ENCODE measurements at places on chromosomes 3 and 15. TPM values are rescaled to one million over a fixed set of nuclear protein-coding genes. Genes with fewer than 3 reads are reported as not detected.

DNA sequence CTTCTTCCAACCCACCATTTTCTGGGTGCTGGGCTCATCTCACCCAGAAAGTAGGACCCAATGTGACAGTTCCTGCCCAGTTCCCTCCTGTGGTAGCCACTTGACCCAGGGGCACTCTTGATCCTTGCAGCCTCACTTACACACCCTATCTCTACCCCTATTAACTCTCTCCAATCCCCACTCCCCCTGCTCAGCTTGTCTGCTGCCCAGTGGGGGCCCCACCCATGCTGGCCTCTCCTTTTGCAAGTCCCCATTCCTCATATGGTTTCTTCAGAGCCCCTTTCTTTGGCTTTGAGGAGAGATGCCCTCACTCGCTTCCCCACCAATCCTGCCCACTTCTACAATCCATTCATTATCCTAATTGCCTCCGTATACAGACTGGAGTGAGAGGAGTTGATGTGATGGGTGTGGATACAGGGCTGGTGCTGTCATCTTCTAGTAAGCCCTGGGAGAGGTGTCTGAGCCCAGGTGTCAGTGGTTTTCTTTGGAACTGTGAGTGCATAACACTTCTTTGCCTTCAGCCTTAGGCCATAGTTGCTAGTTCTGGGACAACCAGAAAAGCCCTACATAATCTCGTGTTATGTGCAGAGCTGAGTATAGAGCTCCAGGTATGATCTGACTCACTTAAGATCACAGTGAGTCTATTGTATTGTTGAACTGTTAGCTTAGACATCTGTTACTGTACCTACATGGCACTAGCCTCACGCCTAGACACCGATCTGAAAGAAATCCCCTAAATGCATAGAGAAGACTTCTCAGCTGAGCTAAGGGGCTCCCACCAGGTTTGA, 4.8 kb upstream of the CCR5 start:
- no peaks in the 10 kb centered on the region for H3K36me3 ChIP-seq
- H3K27ac ChIP-seq: no peak overlapping the region
- H3K27me3 ChIP-seq: peaks cover 67% of the 10 kb centered on the region
- DNase-seq: no peak

DNA sequence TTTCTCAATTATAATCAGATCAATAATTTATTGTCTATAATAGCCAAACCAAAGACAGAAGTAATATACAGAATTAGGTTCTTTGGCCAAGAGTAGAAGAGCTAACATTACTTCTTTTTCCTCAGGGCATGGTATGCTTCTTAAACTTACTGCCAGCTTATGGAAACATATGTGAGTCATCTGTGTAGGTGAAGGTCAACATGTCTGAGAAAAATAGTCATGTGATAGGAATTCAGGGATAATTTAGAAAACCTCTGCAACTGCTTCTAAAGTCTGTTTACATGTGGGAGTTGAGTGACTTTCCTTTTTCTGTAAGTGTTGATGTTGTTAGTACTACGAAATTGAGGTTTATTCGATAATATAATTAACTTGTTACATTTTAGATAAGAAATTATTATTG, 19.2 kb upstream of the MAP6D1 start:
- H3K4me3 ChIP-seq: no peak overlapping the region
- DNase-seq: peak; percentile 90
- H3K36me3 ChIP-seq: peaks cover 43% of the 10 kb centered on the region

GRCh38 chr3:94896994-94897393, 834.1 kb downstream of the NSUN3 start:
- DNase-seq: no peak
- no peaks in the 10 kb centered on the region for H3K27me3 ChIP-seq
- H3K36me3 ChIP-seq: no peaks in the 10 kb centered on the region
- H3K27ac ChIP-seq: no peak overlapping the region
- no peak overlapping the region for H3K4me3 ChIP-seq

DNA sequence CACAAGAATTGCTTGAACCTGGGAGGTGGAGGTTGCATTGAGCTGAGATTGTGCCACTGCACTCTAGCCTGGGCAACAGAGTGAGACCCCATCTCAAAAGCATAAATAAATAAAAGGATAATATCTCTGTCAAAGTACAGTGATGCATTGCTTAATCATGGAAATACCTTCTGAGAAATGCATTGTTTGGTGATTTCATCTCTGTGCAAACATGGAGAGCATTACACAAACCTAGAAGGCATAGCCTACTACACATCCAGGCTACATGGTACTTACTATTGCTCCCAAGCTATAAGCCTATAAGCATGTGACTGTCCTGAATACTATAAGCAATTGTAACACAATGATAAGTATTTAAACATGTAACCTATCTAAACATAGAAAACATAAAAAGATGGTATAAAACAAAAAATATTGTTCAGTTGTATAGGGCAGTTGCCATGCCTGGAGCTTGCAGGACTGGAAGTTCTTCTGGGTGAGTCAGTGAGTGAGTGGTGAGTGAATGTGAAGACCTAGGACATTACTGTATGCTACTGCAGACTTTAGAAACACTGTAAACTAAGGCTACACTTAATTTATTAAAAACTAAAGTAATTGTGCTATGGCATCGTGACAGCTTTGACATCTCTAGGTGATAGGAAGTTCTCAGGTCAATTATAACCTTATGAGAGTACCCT, 93.6 kb upstream of the SNRPN start:
- no peaks in the 10 kb centered on the region for H3K27me3 ChIP-seq
- H3K27ac ChIP-seq: no peak overlapping the region
- H3K4me3 ChIP-seq: no peak overlapping the region
- no peak for DNase-seq
- no peaks in the 10 kb centered on the region for H3K4me1 ChIP-seq

DNA sequence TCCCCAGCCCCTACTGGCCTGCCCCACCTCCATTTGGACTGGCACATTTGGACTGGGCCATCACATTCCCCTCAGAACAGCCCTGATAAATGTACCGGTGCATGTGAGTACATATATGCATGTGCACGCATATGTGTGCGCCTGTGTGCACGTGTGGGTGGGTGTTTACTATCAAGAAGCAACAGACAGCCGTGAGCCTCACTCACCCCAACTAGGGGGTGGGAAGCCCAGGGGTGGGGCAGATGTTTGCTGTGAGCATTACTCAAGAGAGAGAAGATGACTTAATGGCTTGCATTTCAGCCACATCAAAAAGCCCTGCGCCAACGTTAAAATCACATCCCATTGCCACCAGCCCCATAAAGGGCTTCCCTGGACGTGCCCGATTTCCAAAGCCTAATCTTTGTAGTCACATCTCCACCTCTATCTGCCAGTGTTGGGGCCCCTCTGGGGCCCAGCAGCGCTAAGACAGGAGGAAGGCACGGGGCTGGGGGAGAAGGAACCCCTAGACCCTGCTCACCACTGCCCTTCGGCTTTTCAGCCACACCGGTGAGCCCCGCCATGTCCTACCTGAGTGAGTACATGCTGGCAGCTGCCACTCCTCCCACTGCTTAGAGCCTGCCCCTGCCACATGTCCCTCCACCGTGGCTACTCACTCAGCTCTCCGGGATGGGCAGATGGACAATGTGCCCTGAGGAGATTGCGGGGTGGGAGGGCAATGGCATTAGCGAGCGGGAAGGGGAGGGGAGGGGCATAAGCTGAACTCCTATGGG, 10.9 kb downstream of the ITIH3 start:
- H3K4me3 ChIP-seq: no peak overlapping the region
- no peak overlapping the region for H3K27ac ChIP-seq
- H3K4me1 ChIP-seq: 0 out of 2 replicates have a peak, but pooled peaks cover 4% of the 10 kb centered on the region
- no peaks in the 10 kb centered on the region for H3K36me3 ChIP-seq

DNA sequence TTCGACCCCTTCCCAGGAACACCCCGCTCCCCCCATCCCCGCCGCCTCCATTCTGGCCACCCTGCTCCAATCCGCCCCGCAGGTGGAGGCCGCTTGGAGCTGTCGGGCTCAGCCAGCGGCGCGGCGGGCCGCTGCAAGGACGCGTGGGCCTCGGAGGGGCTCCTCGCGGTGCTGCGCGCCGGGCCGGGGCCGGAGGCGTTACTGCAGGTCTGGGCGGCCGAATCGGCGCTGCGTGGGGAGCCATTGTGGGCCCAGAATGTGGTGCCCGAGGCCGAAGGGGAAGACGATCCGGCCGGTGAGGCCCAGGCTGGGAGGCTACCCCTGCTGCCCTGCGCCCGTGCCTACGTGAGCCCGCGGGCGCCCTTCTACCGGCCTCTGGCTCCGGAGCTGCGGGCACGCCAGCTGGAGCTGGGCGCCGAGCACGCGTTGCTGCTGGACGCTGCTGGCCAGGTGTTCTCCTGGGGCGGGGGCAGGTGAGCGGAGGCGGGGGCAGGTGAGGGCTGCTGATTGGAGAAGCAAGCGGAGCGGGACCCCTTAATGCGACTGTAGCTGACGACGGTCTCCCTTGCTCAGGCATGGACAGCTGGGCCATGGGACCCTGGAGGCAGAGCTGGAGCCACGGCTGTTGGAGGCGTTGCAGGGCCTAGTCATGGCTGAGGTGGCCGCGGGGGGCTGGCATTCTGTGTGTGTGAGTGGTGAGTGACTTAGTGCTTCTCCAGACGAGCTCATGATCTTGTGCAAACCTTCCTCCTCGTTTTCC, 2.5 kb downstream of the RCCD1 start:
- DNase-seq: peak; percentile 79
- H3K27ac ChIP-seq: 0 out of 2 replicates have a peak overlapping the region, but pooled peaks have one; percentile 37
- no peaks in the 10 kb centered on the region for H3K27me3 ChIP-seq
- H3K4me1 ChIP-seq: peaks cover 12% of the 10 kb centered on the region
- H3K4me3 ChIP-seq: peak overlapping the region; percentile 71

DNA sequence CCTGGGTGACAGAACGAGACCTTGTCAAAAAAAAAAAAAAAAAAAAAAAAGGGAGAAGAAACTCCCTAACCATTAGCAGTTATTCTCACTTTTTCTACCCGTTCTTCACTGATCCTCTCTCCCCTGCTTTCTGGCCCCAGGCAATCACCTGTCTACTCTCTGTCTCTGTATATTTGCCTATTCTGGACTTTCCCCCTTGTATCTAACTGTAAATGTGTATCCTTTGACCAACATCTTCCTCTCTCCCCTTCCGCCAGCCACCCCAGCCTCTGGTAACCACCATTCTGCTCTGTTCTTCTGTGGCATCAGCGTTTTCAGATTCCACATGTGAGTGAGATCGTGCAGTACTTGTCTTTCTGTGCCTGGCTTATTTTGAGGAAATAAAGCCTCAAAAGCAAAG, 6.9 kb downstream of the CYFIP1 start:
- H3K27me3 ChIP-seq: no peaks in the 10 kb centered on the region
- no peak overlapping the region for H3K27ac ChIP-seq
- no peaks in the 10 kb centered on the region for H3K36me3 ChIP-seq
- H3K4me1 ChIP-seq: peaks cover 8% of the 10 kb centered on the region
- no peak overlapping the region for H3K4me3 ChIP-seq
- no peak for DNase-seq

GRCh38 chr3:54905261-54905888, 22.5 kb downstream of the LRTM1 start:
- H3K27ac ChIP-seq: no peak overlapping the region
- peak; percentile 67 for DNase-seq

DNA sequence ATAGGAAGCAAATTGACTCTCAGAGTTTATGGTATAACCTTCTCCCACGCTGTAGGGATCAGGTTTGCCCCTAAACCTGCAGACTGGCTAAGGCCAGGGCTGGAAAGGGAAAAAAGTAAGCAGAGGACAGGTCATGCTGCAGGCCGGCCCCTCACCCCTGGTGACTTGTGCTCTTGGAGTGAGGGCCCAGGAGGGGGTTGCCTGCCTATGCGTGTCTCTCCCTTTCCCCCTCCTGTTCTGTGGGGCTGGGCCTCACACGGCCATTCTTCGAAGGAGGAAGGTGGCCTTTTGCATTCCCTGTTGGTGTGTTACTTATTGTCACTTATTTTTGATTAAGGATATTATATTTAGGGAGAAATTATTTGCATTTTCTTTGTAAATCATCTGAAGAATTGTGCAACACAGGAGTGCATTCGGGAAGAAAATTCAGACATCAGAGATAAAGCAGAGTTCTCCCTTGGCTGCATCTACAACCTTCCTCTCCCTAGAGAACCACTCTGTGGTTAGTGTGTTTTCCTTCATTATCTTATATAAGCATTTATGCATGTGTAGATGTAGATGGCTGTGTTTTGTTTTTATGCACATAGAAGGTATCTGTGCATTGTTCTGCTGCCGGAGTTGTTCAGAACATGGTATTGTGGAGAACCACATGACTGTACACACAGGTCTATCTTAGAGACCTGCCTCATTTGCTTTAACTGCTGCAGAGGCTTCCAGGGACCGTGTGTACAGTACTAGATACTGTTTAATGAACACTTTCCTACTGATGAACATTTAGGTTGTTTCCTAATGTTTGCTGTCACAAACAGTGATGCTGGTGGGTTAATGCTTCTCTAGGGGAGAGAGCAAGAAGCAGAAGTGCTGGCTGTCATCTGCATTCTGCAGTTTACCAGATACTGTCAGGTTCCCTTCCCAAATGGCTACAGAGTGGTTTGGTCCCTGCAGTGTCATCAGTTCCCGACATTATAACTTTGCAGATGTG, 133.5 kb downstream of the APBA2 start:
- no peaks in the 10 kb centered on the region for H3K27me3 ChIP-seq
- no peak overlapping the region for H3K27ac ChIP-seq
- no peaks in the 10 kb centered on the region for H3K36me3 ChIP-seq
- no peak for DNase-seq
- H3K4me1 ChIP-seq: no peaks in the 10 kb centered on the region
- no peak overlapping the region for H3K4me3 ChIP-seq

DNA sequence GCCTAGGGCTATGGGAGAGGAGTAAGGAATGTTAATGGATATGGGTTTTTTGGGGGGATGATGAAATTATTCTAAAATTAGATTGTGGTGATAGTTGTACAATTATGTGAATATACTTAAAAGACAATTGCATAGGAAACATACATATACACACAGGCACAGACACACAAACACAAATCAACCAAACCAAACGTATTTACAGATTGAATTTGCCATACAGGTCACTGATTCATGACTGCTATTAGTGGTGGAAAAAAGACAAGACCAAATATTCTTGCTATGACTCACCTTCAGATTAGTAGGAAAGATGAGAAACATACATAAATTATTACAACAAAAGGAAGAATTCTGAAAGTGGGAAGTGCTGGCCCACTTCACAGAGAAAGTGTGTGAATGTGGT, 85.3 kb downstream of the C3orf38 start:
- no peak overlapping the region for H3K4me3 ChIP-seq
- no peak overlapping the region for H3K27ac ChIP-seq
- peak; percentile 8 for DNase-seq
- H3K36me3 ChIP-seq: no peaks in the 10 kb centered on the region
- 0 out of 2 replicates have a peak, but pooled peaks cover 3% of the 10 kb centered on the region for H3K27me3 ChIP-seq

The INKA1 gene
- total RNA-seq: 12.0 TPM

The KY gene
- 0.51 TPM for total RNA-seq

The FURIN gene
- 48.1 TPM for total RNA-seq

The HIGD2B gene
- not detected for total RNA-seq

The LRRC34 gene
- 3.4 TPM for total RNA-seq

The MAGEL2 gene
- total RNA-seq: not detected

The SRGAP3 gene
- total RNA-seq: 1.7 TPM
